ENCODE measurements at places on chromosomes 5 and 9.

DNA sequence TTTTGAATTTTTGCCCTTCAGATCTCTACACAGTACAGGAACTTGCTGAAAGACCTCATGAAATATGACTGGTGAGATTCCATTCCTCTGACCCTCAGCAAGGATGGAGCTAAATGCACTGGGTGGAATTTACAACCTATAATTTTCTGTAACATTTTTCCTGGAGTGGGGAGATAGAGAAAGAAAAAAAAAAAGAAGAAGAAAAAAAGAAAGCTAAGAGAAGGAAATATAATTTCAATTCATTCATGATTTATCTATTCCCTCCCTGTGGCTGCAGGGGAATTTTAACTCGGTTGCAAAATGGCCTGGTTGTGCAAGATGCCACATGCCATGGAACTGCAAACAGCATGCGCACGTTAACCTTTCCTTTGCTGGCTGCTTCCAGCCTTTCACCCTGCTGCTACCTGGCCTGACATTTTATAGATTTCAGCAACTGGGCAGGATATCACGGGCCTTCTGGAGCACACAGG is 155.4 kb downstream of the FSTL4 start:
- no peak for DNase-seq

- DNase-seq = no peak
Measured at GRCh38 chr9:93588641-93589609, 12.5 kb downstream of the PHF2 start.

DNA sequence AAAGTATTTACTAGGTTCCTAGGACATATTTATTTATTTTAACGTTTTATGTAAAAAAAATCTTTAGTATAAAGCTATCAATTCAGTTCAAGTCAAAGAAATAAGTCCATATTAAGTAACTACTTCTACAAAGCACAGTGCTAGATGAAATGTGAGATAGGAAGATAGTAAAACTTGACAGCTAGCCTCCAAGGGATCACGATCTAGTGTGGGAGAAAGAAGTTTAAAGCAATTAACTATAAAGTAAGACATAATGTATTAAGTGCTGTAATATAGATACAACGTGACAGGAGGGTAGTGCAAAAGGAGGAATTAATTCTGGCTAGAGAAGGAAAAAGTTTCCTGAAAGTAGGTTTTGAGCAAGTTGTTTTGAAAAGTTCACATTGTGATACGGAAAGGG is 134.9 kb downstream of the ST8SIA4 start:
- DNase-seq = no peak

GRCh38 chr5:63170486-63170885 is 591.9 kb downstream of the LRRC70 start:
- no peak for DNase-seq

DNA sequence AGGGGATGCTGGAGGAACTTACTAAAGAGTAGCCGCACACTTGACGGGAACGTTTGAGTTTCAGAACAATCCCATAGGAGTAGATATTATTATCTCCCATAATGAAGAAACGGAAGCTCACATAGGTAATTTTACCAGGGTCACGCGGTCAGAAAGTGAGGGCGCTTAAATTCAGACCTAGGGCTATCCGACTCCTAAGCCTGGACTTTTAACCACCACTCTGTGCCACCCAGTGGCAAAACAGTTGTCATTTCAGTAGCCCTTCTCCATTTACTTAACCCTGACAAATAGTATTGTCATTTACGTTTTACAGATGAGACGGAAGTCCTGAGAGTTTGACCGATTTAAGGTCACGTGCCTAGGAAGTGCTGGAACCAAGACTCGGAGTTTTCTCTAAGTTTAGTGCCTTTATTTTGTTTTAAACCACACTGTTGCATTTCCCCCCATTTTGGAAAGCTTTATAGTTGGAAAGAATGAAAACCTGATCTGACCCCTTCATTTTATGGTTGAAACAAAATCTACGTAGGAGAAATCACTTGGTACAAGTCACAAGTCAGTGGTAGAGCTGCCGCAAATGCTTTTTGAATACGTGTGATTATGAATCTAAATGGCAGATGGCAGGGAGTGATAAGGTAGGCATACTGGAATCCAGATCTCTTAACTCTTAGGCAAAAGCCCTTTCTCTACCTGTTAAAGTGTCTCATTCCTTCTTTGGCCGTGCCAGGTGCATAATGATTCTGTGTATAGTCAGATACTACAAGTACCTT is 650 bp downstream of the MRRF start:
- no peak for DNase-seq
